ENCODE measurements at places on chromosomes 2 and 18. TPM values are rescaled to one million over a fixed set of nuclear protein-coding genes. Genes with fewer than 3 reads are reported as not detected.

The SATB2 gene
- total RNA-seq: 36.4 TPM

The PIEZO2 gene
- 5.3 TPM for total RNA-seq

The NPPC gene
- not detected for total RNA-seq

The STPG4 gene
- total RNA-seq: 0.23 TPM

The C2orf66 gene
- 0.08 TPM for total RNA-seq

The SCYGR8 gene
- not detected for total RNA-seq

The SCN1A gene
- not detected for total RNA-seq

The SCTR gene
- not detected for total RNA-seq
